ENCODE measurements at places on chromosomes 5 and 9.

GRCh38 chr9:134336228-134336627 is 10.0 kb downstream of the RXRA start:
- DNase-seq, result no peak

DNA sequence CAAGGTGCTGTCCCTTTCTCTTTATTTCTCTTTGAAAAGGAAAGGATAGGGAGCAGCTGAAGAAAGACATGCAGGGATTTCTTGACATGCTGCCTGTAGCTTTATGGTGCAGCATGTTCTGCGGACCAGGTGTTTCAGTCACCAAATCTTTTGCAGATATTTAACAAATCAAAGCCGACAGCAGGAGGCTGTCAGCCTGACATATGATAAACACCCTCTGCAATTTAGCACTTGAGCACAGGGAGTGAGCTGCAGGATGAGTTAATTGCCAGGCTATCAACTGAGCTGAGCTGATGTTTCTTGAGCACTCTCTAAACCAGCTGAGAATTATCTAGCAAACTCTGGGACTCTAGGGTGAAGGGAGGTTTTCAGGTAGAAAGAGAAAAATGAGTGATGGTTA is 212.8 kb upstream of the ATP10B start:
- no peak for DNase-seq

DNA sequence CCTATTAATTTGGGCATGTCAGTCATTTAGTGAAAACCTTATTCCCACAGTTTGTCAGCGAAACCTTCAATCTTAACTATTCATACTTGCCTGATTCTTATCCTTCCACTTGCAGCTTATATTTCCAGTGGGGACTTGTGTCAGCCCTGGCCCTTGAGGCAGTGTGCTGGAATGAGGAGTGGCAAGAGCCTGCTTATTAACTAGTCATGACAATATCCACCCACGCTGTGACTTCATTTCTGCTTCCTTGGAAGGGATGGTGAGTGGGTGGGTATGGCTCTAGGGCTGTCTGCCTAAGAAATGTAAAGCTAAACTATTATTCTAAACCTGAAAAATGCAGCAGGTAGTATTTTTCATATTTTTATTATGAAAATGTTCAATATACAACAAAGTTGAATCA is 34.0 kb upstream of the LURAP1L start:
- DNase-seq, result no peak

DNA sequence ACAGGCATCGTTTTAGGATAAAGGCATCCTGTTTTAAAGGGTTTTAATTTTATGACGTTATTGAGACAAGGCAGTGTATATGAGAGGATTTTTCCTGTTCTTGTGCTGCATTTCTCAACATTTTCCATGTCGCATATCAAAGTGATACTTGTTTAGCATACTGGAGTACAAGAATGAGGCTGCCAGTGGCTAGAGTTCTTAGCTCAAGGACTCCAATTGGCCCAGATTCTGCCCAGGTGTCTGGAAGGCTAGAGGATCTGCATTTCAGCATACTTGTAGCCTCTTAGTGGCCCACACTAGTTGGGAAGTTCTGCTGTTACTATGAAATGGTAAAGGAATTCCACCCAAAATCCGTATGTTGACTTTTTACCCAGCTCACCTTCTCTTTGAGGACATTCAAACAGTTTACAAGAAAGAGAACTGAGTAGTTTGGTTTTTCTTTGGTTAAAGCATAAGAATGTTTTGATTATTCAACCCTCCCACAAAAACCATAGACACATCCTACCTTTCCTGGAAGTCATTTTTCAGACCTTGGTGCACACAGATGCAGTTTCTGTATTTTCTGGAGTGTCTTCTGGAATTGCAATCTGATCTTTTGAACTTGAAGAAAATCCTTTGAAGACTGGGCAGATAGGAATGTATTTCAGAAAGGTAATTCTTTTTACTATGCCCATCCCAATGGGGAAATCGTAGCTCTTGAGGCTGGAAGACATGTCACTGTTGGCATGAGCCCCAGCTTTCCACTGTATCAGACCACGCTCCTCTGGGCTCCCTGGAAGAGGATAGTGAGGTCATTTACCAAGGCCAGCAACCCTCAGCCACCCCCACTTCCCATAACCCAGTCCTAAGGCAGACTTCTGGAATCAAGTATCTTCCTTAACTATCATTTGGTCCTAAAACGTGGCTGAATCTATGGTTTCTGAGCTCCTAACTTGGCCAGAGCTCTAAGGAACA is 11.3 kb downstream of the SLC23A1 start:
- DNase-seq, result no peak

DNA sequence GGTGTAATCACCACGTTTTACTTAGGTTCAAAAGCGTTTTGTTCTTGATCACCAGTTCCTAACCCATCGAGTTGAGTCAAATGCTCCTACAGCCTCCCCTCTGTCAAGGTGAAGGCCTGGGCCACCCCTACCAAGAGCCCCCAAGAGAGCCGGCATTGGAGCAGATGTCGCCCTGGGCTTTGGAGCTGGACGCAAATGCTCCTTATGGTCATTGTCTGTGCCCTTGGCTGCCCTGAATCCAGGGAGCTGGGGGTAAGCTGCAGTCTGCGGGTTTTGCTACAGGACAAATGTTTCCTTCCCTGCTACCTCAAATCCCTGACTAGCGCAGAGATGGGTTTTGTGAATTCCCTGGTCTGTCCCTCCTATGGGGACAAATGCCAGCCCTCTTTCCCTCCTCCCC is 4.9 kb downstream of the RNF183 start:
- no peak for DNase-seq

DNA sequence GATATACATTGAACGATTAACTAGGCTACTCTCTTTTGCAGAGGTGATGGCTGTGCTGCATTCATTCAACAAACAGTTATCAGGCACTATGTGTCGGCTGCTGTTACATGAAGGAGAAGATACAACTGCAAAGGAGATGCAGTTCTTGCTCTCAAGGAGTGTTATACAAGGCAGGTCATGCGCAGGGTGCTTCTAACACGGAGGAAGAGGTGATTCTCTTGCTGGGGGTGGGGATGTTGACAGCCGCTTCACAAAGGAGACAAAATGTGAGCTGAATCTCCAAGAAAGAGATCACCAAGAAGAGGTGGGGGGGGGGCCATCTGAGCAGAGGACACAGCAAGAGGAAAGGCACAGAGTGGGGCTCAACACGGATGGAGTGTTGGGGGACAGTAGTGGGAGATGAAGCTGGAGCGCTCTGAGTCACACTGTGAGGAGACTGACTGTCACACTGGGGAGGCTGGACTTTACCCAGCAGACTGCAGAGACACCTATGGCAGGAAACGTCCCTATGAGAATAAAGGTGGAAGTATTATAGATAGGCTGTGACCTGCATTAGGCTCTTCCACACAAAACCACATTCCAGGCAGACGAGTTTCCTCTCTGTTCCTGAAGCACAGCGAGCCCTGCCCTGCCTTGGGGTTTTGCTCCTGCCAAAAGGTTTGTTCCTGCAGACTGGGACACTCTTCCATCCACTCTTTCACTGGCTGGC is 20.9 kb downstream of the NDUFA8 start:
- DNase-seq, result no peak

DNA sequence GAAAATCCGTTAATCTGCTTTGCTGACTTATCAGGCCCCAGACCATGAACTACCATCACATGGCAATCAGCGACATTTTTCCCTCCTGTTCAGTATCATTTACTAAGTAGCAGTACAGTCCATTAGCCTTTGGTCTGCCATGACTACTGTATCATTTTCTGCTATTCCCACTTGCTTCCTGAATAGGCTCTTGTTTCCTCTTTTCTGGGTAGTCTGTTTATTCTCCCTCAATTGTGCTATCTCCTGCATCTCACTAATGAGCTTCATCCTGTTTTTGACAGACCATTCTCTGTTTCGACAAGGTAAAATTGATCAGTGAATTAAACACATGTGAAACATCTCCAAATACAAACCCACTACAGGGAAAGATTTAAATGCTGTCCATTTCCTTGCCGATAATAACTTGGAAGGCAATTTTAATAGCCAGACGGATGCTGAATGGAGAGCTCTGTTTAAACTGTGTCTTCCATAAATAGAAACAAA is 263.5 kb upstream of the ANKRD55 start:
- DNase-seq, result no peak

DNA sequence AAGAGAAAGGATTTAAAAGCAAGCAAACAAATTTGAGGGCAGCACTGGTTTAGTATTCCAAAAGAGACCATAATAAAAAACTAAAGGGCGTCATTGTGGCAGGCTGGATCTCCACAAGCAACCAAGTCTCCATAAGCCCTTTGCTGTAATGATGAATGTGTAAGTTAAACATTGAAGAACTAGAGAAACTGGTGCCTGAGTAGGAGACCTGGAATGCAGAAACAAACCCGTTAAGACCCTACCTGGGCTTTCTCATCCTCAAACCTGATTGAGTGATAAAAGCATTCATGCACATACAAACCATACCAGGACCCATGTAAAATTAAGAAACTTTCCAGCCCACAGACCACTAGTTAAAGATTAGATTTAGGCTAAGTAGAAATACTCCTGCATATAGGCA is 1.9 kb upstream of the SCGB3A2 start:
- DNase-seq, result no peak

- DNase-seq, result no peak
Measured at GRCh38 chr5:169548315-169548714, 35.3 kb upstream of the SPDL1 start.

DNA sequence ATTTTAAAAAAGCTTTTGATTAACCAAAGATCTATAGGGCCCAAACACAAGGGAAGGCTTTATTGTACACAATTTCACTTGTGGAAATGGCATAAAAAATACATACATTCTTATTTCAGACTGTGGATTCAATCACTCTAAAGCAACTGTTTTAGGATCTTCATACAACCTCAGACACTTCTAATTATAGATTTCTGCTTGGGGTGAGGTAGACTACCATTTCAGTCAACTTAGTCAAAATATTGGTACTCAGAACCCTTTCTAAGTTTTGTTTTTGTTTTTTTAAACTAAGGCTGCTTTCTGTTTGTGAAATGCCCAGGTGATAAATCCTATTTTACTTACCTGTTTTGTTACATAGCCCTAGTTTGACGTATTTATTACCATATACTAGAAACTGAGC is 284.5 kb upstream of the RASA1 start:
- DNase-seq, result no peak

DNA sequence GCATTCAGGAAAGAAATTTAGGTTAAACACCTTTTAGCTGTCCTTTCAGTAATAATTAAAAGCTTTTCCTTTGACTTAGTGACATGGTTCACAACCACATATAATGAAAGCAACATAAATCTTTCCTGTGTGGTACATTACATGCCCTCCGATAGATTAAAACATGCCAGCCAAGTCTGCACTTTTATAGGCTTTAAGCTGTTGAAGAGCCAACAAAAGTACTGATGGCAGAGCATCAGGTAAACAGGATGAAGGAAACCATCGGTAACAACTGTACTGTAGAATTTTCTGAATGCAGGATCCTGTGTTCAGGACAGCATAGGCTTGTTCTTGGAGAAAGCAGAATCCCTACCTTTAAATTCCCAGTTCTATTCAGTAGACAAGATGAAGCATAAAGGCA is 226.6 kb downstream of the MLLT3 start:
- no peak for DNase-seq

DNA sequence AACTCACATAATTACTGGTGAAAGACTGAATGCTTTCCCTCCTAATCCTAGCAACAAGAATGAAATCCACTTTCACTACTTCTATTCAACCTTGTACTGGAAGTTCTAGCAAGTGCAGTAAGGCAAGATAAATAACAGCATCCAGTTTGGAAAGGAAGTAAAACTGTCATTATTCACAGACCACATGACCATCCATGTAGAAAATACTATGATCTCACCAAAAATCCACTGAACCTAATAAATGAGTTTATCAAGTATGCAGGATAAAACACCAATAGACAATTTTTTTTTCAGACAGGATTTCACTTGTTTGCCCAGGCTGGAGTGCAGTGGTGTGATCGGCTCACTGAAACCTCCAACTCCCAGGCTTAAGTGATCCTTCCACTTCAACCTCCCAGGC is 117.7 kb downstream of the TMEM167A start:
- DNase-seq, result no peak

DNA sequence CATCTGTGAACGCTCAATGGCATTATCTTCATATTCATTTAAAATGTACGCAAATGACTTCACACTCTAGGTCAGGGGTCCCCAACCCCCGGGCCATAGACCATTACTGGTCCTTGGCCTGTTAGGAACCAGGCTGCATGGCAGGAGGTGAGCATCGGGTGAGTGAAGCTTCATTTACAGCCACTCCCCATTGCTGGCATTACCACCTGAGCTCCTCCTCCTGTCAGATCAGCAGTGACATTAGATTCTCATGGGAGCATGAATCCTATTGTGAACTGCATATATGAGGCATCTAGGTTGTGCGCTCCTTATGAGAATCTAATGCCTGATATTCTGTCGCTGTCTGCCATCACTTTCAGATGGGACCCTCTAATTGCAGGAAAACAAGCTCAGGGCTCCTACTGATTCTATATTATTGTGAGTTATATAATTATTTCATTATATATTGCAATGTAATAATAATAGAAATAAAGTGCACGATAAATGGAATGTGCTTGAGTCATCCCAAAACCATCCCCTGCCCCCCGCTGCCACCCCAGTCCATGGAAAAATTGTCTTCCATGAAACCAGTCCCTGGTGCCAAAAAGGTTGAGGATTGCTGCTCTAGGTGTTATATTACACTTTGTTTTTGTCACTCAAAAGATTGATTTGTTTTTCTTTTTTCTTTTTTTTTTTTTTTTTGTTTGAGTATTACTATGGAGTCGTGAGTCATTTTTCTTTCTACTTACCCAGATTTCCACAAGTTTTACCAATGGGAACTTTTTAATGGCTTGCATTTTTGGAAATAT is 127.2 kb downstream of the DOCK8 start:
- no peak for DNase-seq

DNA sequence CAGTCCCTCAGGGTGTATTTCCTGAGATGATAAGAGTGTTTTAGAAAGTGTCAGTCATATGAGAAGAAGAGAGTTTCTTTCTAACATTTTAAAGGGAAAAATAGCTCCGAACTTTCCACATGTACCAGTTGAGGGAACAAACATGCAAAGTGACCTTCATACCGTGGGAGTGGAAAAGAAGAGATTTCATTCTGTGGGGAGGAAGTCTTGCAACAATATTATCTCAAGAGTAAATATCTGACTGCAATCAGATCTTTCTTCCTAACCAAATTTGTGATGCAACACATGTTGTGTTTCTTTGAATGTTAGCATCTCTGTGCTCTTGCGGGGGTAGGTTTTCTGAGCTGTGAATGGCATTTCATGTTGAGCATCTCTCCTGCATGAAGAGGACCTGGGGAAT is 30.6 kb downstream of the ANKRD55 start:
- DNase-seq, result no peak

DNA sequence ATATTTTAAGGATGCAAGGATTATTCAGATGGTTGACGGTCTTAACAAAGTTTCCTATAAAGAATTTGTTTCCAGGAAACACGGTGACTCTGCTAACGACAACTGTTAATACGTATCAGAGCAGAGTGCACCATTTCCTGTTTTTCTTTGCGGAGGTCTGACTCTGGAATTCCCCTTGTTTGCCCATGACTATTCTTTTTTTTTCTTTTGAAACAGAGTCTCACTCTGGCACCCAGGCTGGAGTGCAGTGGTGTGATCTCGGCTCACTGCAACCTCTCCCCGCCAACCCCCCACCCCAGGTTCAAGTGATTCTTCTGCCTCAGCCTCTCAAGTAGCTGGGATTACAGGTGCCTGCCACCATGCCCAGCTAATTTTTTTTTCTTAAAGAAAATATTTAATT is 115.9 kb downstream of the CDC42SE2 start:
- peak; percentile 90 for DNase-seq

Measured in B cell (primary cell).